ENCODE measurements at places on chromosomes 4 and X.

DNA sequence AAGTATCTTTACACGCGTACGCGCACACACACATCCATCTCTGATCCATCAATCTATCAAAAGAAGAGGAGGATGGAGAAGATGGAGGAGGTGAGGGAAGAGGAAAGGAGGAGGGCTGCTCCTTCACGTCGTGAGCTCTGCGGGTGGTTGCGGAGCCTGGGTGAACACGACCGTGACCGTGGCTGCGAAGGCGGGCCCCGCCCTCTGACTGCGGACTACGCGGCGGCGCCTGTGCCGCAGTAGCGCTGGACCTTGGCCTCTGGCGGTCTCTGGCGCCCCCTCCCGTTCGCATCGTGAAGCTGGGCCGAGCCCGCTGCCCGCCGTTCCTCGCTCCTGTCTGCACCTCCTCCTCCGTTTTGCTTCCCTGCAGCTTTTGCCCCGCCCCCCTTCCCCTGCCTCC lies 37.7 kb upstream of the ARAF start:
- peak; percentile 16 for DNase-seq

GRCh38 chr4:35818520-35818919 lies 425.8 kb downstream of the ARAP2 start:
- no peak for DNase-seq

DNA sequence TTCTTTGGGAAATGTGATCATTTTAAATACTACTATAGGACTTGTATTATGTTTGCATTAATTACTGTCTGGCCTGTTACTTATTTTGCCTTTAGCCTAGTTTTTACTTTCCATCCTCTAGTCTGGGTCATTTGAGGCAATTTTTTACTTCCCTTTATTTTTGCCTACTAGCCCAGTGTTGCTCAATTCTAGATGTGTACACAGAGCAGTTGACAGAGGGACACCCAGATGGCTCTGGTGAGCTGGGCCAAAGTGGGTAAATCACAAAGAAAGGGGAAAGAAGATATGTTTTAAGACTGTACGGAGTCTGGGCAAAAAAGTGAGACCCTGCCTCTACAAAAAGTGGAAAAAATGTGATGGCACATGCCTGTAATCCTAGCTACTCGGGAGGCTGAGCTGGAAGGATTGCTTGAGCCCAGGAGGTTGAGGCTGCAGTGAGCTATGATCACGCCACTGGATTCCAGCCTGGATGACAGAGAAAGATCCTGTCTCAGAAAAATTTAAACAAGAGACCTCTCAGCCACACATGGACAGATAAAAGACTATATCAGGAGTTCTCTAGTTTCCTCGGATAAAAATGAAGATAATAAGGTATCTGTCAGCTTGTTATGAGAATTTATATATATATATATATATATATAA lies 35.7 kb downstream of the APOO start:
- DNase-seq = no peak

- DNase-seq = no peak
Observed at GRCh38 chr4:174397366-174398155, 113.8 kb downstream of the CEP44 start.

DNA sequence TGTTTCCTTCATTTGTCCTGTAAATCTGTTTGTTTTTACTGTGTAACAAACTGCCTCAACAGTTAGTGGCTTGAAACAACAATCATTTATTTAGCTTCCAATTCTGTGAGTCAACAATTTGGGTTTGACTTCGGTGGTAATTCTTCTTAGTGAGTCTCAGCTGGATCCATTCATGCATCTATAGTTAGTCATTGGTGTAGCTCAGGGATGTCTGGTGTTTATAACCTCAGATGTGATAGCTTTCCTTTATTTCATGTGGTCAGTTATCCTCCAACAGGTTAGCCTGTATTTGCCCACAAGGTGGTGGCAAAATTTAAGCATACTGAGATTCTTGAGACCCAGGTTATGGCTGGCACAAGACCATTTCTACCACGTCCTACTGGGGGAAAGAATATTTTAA lies 1267.2 kb downstream of the RAPGEF2 start:
- DNase-seq = no peak
